ENCODE measurements at places on chromosomes 11 and 22.
A peak's percentile ranks its signal among the peaks of the same experiment; 100 is the strongest.

DNA sequence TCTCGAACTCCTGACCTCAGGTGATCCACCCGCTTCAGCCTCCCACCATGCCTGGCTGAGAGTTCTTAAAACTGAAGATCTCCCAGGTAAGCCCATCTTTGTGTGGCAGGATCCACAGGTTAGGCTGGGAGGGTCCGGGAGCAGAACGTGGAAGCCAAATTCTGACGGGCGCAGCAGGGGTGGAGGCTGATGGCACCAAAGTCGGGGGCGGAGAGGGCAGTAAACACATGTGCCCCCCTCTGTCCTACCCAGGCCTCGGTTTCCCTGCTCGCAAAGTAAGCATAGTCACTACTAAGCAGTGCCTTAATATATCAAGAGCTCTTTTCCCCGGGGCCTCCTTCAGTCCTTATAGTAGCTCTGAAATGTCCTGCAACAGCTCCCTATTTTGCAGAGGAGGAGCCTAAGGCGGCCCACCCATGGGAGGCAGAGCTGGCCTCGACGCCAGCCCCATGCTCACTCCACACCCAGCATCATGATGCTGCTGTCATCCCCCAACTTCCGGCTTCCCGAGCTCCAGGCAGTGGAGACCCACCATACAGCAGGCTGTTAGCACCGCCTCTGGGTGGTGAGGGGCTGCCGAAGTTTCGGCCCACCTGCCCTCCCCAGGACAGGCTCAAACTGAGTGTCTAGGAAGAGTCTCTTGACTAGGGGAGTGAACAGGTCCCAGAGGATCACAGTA is 230.0 kb downstream of the CTTN start:
- no peak for DNase-seq

- no peak for DNase-seq
These were observed 492.6 kb downstream of the MIAT start for GRCh38 chr22:27149921-27150543.

DNA sequence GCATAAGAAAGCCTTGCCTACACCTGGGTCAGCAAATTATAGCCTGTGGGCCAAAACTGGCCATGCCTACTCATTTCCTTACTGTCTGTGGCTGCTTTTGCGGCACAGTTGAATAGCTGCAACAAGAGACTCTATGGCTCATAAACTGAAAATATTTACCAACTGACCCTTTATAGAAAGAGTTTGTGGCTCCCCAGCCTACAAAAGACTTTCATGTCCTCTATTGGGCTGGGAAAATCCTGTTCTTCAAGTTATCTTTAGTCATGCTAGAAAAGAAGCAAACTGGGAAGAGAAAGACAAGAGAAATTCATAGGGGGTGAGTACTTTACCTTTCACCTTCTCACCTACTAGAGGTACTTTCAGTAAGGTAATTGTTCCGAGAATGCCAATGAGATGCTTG is 175.1 kb downstream of the SWAP70 start:
- DNase-seq: peak; percentile 18

DNA sequence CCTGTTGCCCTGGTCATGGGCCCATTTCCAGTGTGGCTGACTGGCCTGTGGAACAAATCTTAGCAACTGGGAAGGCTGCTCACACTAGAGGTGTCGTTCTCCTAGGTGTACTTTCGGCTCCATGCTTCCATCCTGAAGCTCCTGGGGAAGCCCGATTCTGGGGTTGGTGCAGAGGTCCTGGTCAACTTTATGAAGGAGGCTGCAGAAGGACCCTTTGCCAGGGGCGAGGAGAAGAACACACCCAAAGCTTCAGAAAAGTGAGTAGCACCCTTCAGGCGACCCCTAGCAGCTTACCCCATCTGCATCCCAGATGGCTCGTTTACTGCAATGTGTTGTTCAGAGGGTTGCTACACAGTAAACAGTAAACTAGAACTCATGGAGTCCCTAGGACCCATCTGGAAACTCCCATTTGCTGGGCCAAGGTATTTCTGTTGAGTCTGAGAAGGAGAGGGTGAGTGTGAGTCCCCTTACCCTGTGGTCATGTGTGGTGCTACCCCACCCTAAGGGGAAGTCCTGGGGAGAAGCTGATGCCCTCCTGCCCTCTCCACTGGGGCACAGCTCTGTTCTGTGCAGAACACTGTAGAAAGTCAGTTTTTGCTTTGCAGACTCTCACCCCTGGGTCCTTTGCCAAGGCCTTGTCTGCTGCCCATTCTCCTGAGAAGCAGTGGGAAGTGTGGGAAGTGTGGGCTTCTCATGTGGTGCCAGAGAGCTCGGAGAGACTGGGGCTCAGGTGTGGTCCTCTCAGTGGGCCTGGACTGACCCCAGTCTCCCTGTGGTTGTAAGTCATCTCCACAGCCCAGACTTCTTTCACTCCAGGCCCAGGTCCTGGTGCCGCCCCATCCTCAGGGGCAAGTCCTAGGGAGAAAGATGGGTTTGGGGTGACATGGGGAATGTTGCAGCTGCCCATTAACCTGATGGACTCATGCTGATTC is 85.0 kb downstream of the CABIN1 start:
- no peak for DNase-seq

DNA sequence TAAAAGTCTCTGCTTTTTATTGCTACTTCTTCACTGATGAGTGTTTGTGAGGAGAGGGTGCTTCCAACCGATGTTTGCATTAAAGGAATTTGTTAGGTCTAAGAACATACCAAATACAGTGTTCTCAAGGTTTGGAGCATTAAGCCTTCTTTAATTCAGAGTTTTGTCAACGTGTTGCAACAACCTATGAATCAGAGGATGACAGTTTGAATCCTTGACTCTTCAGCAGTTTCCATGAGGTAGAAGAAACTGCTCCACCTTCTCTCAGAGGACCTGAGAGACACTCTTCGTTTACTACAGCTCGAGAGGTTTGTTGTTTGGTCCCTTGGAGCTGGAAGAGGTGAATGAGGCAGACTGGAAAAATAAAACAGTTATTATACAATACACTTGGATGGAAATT is 55.7 kb downstream of the NCAM1 start:
- no peak for DNase-seq

DNA sequence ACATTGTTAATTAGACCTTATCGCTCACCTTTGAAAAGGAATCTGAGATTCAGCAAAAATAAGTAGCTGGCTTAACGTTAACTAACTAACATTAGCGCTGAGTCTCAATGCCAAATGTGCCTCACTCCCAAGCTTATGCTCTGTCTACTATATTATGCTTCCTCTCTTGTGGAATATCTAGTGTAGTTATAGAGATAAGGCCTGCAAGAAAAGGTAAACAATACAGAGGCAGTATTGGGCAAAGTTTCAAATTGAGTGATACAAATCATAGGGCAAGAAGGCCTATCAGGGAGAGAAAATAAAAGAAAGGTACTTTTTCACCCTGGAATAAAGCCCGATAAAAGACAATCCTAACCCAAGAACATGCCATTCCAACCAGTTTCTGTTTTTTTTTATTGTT is 61.6 kb upstream of the SLC17A6 start:
- no peak for DNase-seq
